CD4-positive, alpha-beta T cell (primary cell): ENCODE measurements at places on chromosomes 4 and X. TPM values are rescaled to one million over a fixed set of nuclear protein-coding genes. Genes with fewer than 3 reads are reported as not detected.
A peak's percentile ranks its signal among the peaks of the same experiment; 100 is the strongest.

CYBB gene
- total RNA-seq, result 1.6 TPM

IBSP gene
- not detected for total RNA-seq

LRCH2 gene
- total RNA-seq, result not detected

DIAPH2 gene
- total RNA-seq, result 11.7 TPM

SHISA3 gene
- not detected for total RNA-seq

GATA1 gene
- total RNA-seq, result not detected

TMSB15C gene
- 4.1 TPM for total RNA-seq

GAGE10 gene
- total RNA-seq, result not detected

CCKAR gene
- not detected for total RNA-seq

KCNE5 gene
- total RNA-seq, result not detected

GRCh38 chr4:23374259-23374658 lies 515.6 kb downstream of the PPARGC1A start:
- DNase-seq, result no peak

- no peak for DNase-seq
Observed at GRCh38 chr4:111435986-111436744, 709.1 kb upstream of the FAM241A start.

DNA sequence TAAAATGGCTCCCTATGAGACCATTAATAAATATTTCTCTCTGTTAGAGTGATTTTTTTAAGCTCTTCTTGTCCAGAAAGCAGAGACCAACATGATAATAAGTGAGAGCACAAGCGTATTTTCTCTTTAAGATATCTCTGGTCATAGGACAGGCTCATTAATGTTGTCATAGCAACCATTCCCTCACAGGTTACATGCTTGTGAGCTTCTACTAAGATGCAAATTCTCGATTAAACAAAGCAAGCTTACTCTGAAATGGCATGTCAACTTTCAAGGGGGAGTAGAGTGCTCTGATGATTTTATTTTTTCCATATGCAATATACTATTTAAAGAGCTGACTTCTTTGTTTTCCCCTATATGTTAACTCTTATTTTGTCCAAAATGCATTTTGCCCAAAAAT lies 487.2 kb upstream of the LCORL start:
- DNase-seq, result no peak

- DNase-seq, result no peak
Observed at GRCh38 chr4:121877041-121877773, 6.9 kb upstream of the BBS7 start.

DNA sequence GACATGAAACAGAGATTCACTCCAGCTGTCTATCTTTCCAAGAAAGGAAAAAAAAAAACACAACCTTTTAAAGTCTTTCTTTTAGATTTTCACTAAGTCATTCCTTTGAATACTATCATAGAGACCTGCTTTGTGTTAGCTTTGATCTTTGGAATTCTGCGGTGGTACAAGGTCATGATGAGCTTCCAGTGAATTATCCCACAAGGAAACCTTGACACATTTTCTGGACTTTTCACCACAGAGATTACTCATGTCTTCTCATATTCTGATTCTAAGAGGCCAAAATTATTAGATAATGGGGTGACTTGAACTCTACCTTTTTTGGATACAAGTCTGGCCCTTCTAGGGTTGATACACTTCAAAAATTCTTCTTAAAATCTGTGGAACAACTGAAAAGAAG lies 201.6 kb downstream of the PACRGL start:
- DNase-seq, result no peak

GRCh38 chrX:9464435-9465371 lies at the start of gene TBL1X:
TSS of gene TBL1X (plus strand) at chrX:9465058. CDS start at chrX:9653587, 188,529 bp downstream.
- peak; percentile 75 for DNase-seq

DNA sequence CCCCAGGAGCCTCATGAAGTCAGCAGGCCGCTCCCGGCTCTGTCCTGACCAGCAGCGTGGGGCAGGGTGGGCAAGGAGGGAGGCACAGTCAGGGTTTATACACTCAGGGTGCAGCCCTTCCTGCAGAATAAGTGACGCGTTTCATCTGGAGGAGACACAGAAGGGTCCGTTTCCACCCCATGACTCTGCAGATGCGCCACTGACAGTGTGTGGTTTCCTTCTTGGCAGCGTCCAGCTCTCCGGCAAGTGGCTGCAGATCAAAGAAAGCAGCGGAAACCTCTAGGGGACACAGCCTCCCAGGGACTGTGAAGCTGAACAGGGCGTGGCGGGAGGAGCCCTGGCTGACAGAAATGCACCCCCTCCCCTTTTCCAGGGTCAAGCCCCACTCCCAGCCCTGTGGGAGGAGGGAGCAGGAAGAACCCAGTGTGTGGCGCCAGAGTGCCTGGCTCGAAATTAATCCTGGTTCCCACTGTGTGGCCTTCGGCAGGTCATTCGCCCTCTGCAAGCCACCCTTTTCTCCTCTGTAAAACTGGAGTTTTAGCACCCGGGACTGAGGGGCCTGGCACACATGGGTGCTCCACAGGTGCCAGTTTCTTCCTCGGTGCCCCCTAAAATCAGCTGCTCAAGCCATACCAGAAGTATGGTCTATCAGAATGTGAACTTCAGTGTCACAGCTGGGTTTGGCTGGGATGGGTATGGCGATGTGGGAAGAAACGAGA lies 17.3 kb upstream of the TBC1D14 start:
- DNase-seq, result peak; percentile 58

- no peak for DNase-seq
Observed at GRCh38 chr4:182126603-182127002, 116.6 kb upstream of the TENM3 start.

DNA sequence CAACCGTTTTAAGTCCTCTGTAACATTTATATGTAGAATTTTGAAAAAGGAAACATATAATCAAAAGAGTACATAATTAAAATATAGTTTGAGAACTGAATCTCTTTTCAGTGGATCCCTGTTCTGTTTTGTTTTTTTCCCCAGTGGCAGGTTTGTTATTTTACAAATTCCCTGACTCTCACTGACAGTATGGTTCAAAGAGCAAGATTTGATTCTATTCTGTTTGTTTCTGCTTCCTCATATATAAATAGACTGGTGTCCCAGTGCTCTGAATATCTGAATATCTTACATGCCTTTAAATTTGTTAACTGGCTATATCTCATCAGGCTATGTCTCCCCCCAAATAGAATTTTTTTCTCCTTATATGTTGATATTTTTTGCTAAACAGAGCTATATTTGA lies 16.6 kb downstream of the SULT1E1 start:
- no peak for DNase-seq

- DNase-seq, result no peak
Observed at GRCh38 chrX:46572340-46572936, 1.1 kb upstream of the CHST7 start.

DNA sequence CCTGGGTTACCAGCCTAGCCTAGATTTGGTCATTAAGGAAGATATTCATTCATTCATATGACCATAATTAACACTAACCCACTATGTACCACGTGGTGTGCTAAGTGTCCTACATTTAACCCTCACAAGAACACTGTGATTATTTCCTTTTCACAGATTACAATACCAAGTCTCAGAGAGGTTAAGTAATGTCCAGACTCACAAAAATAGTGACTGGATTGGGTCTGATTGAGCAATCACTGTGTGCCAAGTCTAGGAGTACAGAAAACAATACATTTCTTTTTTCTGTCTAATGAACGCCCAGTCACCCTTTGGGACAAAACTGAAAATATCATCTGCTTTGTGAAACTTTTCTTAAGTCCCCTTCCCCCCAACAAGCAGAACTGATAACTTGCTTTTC lies 7.6 kb upstream of the DLG3 start:
- no peak for DNase-seq

DNA sequence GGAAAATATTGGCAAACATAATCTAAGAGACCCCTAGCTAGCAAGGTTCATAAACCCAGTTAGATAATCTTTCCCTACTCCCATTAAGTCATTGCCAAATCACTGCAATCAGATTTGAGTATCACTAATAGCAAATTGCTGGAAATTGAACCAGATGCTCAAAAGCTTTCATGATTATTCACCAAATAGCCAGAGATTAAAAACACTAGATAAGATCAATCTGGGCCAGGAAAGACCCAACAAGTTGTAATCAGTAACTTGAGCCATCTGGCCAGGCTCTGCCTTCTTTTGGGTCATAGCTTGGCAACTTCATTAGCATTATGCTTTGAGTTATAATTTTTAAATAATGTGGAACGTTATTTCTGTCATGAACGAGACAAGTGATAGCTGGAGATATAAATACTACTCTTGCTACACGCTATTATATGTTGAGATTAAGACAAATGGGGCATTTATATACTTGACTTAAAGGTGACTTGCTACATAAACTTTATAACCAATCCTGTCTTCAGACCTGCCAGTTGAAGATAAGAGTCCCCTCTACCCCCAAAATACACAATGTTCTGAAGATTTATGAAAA lies 196.6 kb upstream of the EDNRA start:
- no peak for DNase-seq

- DNase-seq, result no peak
Observed at GRCh38 chr4:152676052-152676854, 3.5 kb downstream of the TMEM154 start.

DNA sequence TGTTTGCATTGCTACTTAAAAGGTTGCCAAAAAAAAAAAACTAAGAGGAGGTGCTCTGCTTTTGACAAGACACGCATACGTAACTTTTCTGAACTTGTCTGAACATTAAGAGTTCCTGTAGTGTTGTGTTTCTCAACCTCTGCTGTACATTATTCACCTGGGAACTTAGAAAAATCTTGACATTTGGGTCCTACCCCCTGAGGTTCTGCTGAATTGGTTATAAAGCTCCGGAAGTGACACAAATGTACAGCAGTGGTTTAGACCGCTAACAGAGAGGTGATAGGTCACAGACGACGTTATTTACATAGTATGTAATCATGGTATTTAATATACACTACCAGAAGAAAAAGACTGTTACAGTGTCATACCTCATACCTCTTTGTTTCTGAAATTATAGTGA lies 61.1 kb downstream of the CPEB2 start:
- DNase-seq, result no peak

DNA sequence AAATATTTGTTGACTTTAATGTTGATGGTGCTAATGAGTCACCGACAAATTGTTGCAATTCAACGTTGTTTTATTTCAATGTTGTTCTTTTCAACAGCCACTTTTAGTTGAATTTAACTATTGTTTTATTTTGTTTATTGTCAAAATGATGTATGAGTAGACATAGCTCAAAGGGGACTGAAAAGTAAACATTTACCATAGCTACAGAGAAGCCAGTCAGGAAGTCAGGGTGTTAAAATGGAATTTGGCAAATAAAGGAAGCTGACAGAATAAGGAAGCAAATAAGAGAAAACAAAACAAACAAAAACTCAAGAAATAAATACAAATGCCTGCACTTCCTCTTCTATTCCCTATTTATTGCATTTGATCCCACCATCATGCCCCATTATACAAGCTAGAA lies 648.4 kb upstream of the HTR2C start:
- no peak for DNase-seq

- peak; percentile 76 for DNase-seq
Observed at GRCh38 chr4:6873792-6874461, 35.7 kb upstream of the TBC1D14 start.

DNA sequence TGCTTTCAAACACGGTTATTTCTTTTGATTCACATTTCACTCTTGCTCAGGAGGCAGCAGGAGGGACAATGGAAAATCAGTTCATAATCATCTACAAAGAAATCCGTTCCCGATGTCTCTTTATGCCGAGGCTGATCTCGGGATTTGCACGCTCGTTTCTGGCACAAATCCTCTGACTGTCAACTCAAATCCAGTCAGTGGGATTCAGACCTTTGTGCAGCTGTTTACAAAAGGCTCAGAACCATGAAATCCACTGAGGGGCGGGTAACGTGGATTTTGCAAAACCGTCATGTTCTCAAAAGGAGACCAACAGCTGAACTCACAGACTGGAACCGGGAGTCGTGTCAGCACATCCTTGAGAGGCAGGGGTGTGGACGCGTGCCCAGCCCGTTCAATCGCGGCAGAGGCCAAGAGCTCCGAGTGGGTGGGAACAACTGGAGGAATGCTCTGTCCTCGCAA lies 46.4 kb downstream of the ACOX3 start:
- DNase-seq, result no peak

GRCh38 chr4:158671915-158672806 lies at the start of gene ETFDH:
TSS of gene ETFDH (plus strand) at chr4:158672296. CDS start at chr4:158672457, 161 bp downstream.
- DNase-seq, result peak; percentile 96

GRCh38 chrX:56978172-56978571 lies 17.2 kb downstream of the SPIN3 start:
- DNase-seq, result peak; percentile 12

DNA sequence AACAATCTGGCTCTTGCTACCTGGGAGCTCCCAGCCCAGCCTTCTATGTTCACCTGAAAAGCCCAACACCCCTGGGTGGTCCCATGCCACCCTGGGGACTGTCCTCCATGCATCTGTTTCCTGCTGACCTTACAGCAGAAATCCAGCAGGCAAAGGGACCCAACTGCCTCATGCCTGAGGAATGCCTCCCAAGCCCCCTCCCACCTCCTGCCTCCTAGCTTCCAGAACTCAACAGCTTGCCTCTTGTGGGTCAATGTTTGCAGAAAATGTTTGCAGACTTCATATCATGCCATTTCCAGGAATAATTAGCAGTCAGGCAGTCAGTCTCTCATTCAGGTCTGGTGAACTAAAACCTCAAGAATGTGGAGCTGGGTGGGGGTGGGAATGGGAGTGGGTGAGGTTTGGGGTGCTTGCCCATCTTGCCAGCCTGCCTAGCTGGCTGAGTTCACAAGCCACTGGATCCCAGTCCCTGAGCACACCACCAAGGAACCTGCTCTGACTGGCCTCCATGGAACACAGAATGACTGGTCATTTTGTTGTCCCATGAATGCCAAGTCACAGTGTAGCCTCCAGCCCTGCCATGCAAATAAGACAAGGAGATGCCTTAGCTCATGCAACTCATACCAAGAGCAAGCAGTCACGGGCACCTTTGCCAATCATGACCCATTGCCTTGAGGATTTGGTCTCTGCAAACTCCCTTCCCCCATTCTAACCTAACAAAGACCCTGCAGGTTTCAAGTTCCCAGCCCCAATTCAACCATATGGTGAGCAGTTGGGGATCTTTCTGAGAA lies 12.1 kb upstream of the PLAC1 start:
- no peak for DNase-seq

- no peak for DNase-seq
Observed at GRCh38 chr4:70239131-70239883, 3.1 kb upstream of the CSN3 start.

DNA sequence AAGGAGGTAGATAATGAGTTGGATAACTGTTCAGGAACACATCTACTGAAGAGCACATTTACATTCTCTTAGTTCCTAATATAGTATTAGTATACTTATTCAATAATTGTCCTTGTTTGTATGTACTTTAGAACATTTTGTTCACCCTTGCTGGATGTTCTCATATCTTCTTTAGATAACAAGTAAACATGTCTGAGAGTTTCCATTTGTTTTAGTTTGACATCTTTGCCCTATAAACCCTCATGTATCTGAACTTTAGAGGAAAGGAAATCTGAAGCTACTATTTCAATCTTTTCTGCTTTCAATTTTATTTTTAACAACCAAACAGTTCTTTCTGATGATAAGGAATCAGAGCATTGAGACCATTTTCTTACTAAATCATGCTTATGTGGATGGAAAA lies 518.6 kb downstream of the RPA4 start:
- DNase-seq, result no peak
